PC-3 (cell line): ENCODE measurements at places on chromosomes 3 and 15. TPM values are rescaled to one million over a fixed set of nuclear protein-coding genes. Genes with fewer than 3 reads are reported as not detected.

EBLN2 gene
- 3.8 and 6.2 TPM in 2 replicates for total RNA-seq

DNA sequence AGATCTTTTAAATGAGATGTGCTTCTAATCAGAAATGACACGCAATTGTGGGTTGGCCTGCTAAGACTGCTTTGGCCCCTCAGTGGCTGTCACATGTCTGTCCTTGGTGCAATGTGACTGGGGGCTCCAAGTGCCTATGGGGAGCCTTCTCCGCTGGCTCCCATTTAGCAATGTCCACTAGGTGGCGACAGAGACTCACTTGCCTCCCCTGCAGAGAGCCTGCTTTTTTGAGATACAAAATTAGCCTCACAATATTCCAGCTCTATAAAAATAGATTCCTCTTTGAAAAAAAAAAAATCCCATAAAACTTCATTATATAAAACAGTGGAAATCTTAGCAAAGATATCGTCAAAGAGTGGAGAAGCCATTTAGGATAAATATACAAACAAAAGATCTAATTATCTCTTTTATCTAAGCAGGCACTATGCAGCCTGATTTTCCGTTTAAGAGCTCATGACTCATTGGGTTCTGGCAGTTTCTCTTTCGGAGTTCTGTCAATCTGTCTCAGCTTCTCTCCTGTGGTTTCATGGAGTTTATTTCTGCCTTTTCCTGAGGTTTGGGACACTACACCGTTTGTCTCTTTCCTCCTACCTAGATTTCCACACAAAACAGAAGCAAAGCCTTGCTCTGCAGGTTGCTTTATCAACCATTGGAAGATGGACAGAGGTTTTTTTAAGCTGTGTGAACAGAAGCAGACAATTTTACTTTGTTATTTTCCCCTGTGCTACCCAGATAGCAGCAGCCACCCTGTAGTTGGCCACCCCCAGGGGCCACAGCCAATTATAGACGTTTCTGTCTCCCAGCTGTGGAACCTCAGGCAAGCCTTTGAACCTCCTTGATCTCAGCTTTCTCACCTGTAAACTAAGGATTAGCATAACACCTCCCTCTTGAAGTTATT is 68.4 kb upstream of the TNFAIP8L3 start:
- DNase-seq = peak; percentile 75

- DNase-seq = peak; percentile 59
These were observed 198.7 kb upstream of the LYSMD4 start for GRCh38 chr15:99931703-99932603.

DNA sequence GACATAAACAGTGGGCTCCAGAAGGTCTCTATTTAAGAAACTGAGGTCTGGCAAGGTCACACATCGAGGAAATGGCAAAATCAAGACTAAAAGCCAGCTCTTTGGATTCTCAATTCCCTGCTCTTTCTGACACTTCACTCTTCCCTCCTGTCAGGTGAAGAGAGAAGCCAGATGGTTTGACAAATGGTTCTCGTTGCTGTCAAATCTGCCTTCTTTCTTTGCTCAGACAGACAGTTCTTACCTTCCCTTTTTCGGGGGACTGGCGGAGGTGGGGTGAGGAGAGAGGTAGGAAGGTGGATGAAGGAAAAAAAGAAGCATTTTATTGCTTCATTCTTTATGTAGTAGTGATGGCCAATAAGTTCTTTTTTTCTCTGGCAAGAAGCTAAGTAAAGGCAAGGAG is 133.4 kb downstream of the LPP start:
- DNase-seq = no peak

GRCh38 chr3:99967796-99968195 is 146.5 kb downstream of the FILIP1L start:
- DNase-seq = no peak

- DNase-seq = peak; percentile 86
These were observed 620 bp downstream of the ABHD5 start for GRCh38 chr3:43691120-43691995.

DNA sequence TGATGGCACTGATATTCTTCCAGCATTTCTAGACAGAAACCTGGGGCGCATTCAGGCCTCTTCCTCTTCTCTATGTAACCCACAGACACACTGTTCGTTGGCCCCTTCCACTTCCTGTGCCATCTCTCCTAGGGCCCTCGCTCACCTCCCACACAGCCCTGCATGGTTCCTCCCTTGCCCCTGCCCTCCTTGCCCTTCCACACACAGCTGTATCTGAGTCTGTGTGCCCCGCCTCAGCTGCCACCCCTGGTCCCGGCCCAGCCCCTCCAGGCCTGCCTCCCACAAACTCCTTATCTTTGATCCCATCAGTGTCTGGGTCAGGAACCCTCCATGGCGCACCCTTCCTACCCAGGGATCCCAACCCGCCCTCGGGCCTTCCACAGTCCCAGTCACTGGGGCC is 37.9 kb downstream of the RAB6B start:
- no peak for DNase-seq

GRCh38 chr3:9111866-9112265 is 137.6 kb downstream of the SRGAP3 start:
- no peak for DNase-seq
